M059J (cell line): ENCODE measurements at places on chromosomes 3 and 15. TPM values are rescaled to one million over a fixed set of nuclear protein-coding genes. Genes with fewer than 3 reads are reported as not detected.
A peak's percentile ranks its signal among the peaks of the same experiment; 100 is the strongest.

The GOLGA8G gene
- 0.07 and 0.12 TPM in 2 replicates for total RNA-seq

DNA sequence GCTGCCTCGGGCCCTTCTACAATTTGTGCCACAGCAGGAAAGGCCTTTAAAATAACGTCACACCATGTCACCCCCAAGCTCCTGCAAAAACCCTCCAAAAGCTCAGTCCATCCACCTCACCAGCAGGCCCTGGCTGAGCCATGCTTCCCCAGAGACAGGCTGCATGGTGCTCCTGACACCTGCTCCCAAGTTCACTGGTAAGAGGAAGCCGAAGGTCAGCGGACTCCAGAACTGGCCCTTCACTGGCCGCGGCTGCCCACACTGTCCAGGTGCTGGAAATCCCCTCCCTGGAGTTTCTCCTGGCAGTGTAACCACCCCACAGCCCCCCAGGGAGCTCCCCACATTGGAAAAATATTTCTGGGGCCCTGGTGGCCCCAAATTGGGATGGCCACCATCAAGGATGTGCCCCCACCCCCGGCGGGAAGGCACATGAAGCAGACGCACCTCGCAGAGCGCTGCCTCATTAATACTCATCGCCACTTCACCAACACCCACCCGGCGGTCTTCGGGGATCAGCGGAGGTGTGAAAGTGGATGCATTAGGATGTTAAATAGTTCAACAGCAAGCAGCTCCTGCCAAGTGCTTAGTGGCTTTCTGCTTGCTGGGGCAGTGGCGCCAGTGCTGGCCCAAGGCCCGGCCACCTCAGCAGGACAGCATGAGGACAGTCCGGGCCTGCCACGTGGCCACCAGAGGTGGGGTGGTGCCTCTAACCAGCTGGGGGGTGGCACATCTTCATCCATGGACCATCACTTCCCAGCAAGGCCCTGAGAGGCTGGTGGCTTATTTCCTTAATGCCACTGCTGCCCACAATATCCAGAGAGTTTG, 146.1 kb upstream of the IQSEC1 start:
- DNase-seq = no peak

DNA sequence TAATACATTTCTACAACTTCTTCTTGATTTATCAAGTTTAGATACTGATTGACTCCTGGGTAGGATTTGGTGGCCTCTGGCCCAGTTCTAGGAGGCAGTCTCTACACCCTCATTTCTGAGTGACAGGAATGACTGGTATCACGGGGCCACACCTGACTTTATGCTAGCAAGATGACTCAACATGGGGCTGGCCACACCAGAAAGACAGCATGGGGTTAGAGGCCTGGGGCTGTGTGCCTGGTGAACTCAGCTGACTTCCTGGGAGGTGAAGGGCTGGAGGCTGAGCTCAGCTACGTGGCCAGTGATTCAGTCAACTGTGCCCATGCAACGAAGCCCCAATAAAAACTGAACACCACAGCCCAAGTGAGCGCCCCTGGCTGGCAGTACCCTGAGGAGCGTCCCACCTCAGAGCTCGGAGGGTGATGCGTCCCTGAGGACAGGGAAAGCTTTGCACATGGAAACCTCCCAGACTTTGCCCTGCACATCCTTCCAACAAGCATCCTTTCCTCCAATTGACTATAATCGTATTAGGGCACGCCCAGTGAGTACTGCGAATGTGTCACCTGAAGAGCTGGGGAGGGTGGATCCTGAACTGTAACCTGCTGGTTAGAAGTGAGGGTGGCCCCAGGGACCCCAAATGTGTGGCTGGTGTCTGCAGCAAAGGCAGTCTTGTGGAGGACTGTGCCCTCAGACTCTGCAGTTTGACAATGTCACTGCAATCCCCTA, 57.2 kb downstream of the NIPA2 start:
- DNase-seq = peak; percentile 96

The AGBL1 gene
- total RNA-seq = not detected in 2 replicates

DNA sequence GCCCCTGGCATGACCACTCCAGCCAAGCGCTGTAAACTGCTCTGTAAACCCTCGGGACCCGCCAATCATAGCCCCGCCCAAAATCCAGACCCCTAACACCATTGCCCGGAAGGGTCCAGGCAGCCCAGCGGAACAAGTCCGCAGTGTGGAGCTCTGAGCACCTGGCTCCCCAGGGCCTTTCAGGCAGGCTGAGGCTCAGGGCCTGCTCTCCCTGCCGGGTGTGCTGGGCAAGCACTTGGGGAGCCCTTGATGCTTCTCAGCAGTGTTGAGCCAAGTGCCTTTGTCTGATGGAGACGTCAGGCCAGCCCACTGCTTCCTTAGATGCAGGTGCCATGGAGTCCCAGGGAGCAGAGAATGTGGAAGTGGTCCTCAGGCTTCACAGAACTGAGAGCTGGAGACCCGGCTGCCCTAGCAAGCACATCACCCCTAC, 106.2 kb downstream of the TLE3 start:
- DNase-seq = no peak

The SLC9C1 gene
- not detected in 2 replicates for total RNA-seq

The TMED3 gene
- total RNA-seq = 184 and 192 TPM in 2 replicates

- DNase-seq = no peak
Measured at GRCh38 chr3:152583963-152584362, 251.0 kb upstream of the P2RY1 start.

The CRELD1 gene
- 7.7 and 12.0 TPM in 2 replicates for total RNA-seq

The RGMA gene
- total RNA-seq = not detected in 2 replicates

GRCh38 chr15:48806151-48806550, 4.7 kb downstream of the CEP152 start:
- no peak for DNase-seq

GRCh38 chr3:160568989-160569388, 3.6 kb upstream of the KPNA4 start:
- no peak for DNase-seq

GRCh38 chr15:55358471-55358870, 39.4 kb downstream of the PIGB start:
- no peak for DNase-seq

- DNase-seq = no peak
Measured at GRCh38 chr3:144067059-144067458, 95.4 kb downstream of the DIPK2A start.

GRCh38 chr3:4063916-4064574, 239.1 kb upstream of the SETMAR start:
- DNase-seq = no peak

DNA sequence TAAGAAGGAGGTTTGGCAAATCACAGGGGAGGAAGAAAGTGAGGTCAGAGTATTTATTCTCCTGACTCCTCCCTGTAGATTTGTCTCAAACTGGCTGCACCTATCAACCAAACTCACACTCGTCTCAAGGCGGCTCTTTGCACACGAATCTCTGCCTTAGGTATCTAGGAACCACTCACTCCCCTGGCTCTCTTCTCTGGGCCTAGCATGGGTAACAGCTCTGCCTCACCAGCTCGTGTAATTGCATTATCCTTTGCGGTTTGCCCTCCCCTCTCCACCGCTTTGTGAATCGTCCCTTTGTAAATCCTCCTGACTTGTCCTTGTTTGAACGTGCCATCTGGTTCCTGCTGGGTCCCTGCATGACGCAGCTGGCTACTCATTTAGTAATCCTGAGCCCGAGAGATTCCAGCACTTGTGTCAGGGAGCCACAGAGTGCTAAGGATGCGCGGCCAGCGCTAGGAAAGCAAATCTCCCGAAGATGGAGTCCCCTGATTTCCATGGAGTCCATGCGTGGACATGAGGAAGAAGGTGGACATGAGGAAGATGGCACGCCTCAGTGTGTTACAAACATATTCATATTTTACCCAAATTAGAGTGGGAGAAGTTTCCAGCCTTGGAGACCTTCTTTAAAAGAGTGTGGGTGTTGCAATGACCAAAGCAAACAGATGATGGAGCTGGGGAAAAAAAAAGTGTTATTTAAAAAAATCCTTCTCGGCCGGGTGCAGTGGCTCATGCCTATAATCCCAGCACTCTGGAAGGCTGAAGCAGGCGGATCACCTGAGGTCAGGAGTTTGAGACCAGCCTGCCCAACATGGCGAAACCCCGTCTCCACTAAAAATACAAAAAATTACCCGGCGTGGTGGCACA, 26.7 kb downstream of the NRROS start:
- DNase-seq = peak; percentile 93
